ENCODE measurements at places on chromosomes 4 and X. TPM values are rescaled to one million over a fixed set of nuclear protein-coding genes. Genes with fewer than 3 reads are reported as not detected.

GRCh38 chr4:137707626-137708025 is 175.3 kb upstream of the PCDH18 start:
- DNase-seq, result no peak

DNA sequence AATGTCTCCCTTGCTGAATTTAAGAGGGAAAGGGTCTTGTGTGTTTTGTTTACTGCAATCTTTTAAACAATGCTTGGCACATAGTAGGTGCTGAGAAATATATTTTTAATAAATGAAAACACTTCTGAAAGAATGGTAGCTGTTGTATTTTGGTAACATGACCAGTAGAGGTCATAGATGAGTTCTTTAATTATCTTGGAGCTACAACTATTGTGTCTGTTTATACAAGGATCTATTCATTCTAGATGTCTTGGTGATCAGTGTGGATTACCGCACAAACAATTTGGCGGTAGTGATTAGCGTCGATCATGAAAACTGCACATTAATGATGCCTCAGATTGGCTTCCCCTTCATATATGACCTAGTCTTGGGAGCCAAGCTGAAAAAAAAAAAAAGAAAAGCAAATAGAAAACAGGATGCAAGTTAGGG is 21.4 kb upstream of the SCRG1 start:
- DNase-seq, result no peak

- no peak for DNase-seq
Observed at GRCh38 chr4:63493265-63493664, 916.0 kb downstream of the TECRL start.

DNA sequence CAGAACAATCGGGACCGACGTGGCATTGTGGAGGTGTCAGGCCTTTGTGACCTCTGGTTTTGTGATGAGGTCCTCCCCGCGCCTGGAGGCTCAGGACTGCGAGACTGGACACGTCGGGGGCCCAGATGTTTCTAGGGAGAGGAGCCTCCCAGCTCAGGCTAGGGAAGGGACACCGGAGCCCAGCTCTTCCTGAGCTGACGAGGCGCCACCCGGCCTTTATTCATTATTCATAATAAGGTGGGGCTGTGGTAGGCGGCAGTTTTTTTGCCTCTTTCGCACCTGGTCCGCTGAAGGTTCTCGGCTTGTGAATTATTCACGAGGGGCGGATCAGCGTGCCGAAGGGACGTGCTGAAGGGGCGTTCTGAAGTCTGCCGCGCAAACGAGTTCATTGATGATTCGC is 2.3 kb upstream of the UBA1 start:
- no peak for DNase-seq

- DNase-seq, result no peak
Observed at GRCh38 chr4:76741663-76742020, 156.3 kb downstream of the SOWAHB start.

The XK gene
- 1.2 TPM for polyA plus RNA-seq

The NR3C2 gene
- 19.1 TPM for polyA plus RNA-seq

The KLF8 gene
- 5.7 TPM for polyA plus RNA-seq

- no peak for DNase-seq
Observed at GRCh38 chrX:149527705-149528104, 13.1 kb upstream of the EOLA1 start.

- no peak for DNase-seq
Observed at GRCh38 chr4:98501383-98501782, 157.0 kb downstream of the TSPAN5 start.

- DNase-seq, result no peak
Observed at GRCh38 chrX:100731441-100732281, at the start of gene SYTL4. Gene SYTL4, minus strand, starts transcription at chrX:100732121. Its CDS starts 30,084 bp downstream, at chrX:100702037.

- no peak for DNase-seq
Observed at GRCh38 chr4:183816077-183816476, 89.0 kb upstream of the STOX2 start.

GRCh38 chr4:150242820-150243458 is 164.7 kb downstream of the DCLK2 start:
- DNase-seq, result no peak

GRCh38 chr4:39037491-39037825 is 5.2 kb upstream of the TMEM156 start:
- DNase-seq, result no peak

- no peak for DNase-seq
Observed at GRCh38 chr4:127045861-127046260, 586.9 kb upstream of the INTU start.

- no peak for DNase-seq
Observed at GRCh38 chrX:56733459-56734046, 4.5 kb downstream of the NBDY start.

DNA sequence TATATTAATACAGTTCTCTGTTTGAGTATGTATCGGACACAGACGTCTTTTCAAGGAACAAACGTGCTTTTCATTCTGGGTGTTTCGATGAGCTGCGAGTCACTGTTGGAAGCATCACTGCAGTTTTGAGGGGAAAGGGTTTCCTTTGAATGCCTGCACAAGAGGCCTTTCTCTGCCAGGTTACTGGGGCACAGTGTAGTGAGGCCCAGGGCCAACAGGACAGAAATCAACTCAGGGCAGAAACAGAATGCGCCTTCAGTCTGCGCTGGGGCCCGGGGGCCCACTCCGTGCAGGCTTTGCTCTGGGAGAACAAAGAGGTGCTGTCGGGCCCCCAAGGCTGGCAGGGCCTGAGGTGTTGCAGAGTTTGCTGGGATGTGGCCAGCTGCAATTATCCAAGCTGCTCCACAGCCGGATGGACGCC is 2.3 kb upstream of the PPP2R3B start:
- no peak for DNase-seq

GRCh38 chr4:6727943-6728250 is 11.9 kb downstream of the BLOC1S4 start:
- no peak for DNase-seq

The PTCHD1 gene
- 0.47 TPM for polyA plus RNA-seq

DNA sequence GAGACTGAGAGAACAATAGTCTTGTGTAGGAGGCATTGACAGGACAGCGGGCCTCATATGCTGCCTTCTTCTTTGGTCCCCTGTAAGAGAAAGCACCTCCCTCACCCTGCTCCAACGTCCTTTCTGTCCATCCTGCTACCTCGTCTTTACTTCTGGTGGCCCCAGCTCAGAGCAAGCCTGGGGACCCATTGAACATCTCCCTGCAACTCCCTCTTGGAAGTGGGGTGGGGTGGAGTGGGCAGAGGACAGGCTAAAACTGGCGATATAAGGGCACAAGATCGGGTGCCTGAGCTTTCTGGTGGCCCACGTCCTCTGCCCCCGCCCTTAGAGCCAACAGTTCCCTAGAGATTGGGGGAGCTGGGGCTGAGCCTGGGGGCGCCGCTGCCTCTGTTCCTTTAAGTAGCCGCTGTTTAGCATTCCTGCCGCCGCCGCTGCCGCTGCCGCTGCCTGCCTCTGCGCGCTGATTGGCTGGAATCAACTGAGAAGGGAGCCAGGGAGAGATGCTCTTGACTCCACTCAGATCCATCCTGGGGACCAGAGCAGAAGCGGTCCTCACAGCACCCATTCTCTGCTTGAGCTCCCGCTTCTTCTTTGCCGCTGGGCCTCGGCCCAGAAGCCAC is at the start of gene DLG3:
TSS of gene DLG3 (plus strand) at position 510 of the 620 bp plus-strand sequence. CDS start 367 bp downstream, outside the sequence.
- no peak for DNase-seq

All from right renal pelvis (tissue), 4 donors.